Keratinocyte (primary cell): ENCODE measurements at places on chromosomes 16 and 17. TPM values are rescaled to one million over a fixed set of nuclear protein-coding genes. Genes with fewer than 3 reads are reported as not detected.

DNA sequence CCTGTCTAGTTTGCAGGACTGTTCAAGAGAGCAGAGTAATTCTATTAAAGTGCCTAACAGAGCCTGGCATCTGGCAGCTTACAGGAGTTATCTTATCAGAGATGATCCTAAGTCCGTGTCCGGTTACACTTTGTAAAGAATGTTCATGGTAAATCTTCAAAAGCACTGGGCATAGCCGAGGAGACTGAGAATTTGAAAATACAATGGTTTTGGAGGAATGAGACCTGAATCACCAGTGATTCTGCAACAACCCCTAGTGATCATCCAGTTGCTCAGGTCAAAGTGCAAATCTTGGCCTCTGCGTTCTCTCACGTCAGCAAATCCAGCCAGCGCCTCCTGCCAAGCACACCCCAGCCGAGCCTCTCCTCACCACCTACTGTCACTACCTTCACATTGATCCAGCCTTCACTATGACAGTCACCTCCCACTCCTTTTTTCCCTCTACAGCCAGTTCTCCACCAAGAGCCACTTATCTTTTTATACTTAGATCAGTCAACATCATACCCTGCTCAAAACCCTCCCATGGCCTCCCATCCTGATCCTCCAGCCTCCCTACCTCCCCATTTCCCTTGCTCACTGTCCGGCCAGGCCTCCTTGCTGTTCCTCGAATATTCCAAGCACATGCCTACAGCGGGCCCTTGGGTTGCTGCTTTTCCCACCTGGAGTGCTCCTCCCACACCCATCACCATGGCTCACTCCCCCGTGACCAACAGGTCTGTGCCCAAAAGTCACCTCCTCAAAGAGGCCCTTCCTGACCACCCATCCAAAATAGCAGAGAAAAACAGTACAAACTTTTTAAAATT, 57.4 kb upstream of the ERN1 start:
- no peak overlapping the region for H3K27ac ChIP-seq
- no peak overlapping the region for H3K4me3 ChIP-seq
- no peak for DNase-seq

Gene MRPL12
- polyA plus RNA-seq = 78.5 to 96.8 TPM (median 84.2 TPM) in 3 replicates

Gene METRNL
- polyA plus RNA-seq = 3.1 to 7.2 TPM (median 3.4 TPM) in 3 replicates

Gene OR1A1
- not detected in 3 replicates for polyA plus RNA-seq

DNA sequence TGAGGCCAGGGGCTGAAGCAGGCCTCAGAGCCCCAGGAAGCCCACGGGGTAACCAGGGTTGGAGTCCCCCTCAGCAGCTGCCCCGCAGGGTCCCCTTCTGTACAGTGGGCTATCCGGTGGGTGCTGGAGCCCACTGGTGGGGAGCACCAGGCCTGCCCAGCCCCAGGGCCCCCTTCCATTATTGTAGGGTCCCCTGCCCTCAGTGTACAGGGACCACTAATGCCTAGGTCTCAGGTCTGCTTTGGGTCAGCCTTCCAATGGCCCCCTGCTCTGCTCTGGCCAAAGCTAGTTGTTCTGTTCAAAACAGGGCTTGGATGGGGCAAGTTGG, 1.1 kb downstream of the ADAM11 start:
- H3K4me1 ChIP-seq = no peaks in the 10 kb centered on the region
- H3K27me3 ChIP-seq = peaks cover 40% of the 10 kb centered on the region

DNA sequence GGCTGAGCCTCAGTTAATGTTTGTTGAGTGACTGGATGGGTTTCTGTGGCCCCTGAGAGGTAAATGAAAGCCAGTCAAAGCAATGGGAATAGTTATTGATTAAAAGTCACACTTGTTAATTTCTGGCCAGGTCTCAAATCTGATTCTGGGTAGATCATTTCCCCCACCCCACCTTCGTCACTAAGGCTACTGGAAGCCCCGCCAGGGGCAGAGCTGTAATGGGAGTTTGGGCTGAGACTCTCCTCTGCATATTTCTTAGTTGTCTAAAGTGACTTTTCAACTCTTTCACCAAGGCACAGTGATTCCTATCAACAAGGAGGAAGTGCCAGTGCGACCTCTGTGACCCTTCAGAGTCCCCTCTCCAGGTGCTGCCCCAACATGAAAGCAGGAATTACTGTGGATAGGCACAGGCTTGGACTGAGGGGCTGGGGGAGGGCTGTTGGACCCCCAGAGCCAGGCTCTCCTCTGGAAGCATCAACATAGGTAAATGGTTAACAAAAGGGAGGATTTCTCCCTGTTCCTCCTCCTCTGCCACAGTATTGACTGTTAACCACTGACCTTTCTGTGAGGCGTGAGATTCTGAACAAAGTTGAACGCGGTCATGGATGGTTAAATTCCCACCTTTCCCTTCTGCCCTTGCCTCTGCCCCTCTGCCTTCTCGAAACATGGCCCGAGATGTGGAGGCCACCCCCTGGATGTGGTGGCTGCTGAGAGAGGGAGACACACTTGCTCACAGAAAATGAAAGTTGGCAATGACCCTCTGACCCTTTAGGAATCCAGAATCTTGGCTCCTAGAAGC, 20.8 kb upstream of the TBX2 start:
- H3K4me1 ChIP-seq = no peaks in the 10 kb centered on the region
- H3K4me3 ChIP-seq = no peak overlapping the region
- no peaks in the 10 kb centered on the region for H3K36me3 ChIP-seq
- no peaks in the 10 kb centered on the region for H3K27me3 ChIP-seq
- DNase-seq = no peak

Gene LRRC37A
- 0.79 to 2.3 TPM (median 1.7 TPM) in 3 replicates for polyA plus RNA-seq
